Natural killer cell (primary cell): ENCODE measurements at places on chromosomes 5 and 9. TPM values are rescaled to one million over a fixed set of nuclear protein-coding genes. Genes with fewer than 3 reads are reported as not detected.

The SAXO1 gene
- total RNA-seq: not detected

GRCh38 chr5:158340608-158341007, 481.7 kb upstream of the CLINT1 start:
- DNase-seq: no peak

DNA sequence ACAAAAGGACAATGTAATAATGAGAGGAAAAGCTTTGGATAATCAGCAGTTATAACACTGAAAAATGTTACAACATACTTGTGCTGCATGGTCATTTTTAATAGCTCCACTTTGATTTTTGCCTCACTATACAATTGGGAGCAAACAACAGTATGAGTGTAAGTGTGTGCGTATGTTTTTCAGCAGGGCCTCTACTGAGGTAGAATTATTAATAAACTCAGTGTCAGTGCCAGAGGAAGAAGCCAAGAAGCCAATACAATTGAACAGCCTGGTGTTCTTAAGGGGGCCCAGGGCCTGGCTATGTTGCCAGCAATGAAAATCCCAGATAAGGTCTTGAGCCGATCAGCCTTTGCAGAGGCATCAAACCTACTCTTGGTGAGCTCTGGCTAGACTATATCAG, 16.1 kb upstream of the RLN1 start:
- DNase-seq: no peak

DNA sequence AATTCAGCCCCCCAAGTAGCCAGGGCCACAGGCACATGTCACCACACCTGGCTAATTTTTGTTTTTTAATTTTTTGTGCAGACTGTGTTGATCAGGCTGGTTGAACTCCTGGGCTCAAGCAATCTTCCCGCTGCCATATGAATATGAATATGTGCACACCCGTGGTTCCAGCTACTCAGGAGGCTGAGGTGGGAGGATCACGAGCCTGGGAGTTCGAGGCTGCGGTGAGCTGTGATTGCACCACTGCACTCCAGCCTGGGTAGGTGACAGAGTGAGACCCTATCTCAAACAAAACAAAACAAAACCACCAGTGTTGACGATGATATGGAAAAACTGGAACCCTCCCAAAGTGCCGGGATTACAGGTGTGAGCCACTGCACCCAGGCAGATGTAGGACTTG, 32.0 kb downstream of the EHMT1 start:
- no peak for DNase-seq

DNA sequence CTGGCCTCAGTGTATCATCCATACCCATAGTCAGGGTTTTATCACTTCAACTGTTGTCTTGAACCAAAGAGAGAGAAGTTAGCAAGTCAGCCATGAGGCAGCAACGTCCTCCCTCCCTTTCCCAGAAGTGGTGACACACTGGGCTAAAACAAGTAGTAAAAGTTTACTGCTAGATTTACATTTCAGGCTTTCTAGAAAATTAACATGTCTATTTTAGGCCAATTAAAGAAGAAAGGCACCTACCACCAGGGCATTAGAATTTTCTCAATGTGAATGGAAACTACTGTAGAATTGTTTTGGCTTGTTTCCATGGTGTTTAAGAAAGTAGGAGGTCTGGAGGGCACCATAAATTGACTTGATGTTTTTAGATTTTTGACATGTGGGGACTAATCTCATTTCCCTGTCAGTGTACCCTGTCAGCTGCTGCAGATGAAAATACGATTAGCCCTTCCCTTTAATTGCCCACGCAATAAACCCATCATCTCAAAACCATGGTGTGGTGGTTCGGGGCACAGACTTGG, 121.8 kb upstream of the ELL2 start:
- no peak for DNase-seq
